ENCODE measurements at places on chromosomes 12 and 14.

DNA sequence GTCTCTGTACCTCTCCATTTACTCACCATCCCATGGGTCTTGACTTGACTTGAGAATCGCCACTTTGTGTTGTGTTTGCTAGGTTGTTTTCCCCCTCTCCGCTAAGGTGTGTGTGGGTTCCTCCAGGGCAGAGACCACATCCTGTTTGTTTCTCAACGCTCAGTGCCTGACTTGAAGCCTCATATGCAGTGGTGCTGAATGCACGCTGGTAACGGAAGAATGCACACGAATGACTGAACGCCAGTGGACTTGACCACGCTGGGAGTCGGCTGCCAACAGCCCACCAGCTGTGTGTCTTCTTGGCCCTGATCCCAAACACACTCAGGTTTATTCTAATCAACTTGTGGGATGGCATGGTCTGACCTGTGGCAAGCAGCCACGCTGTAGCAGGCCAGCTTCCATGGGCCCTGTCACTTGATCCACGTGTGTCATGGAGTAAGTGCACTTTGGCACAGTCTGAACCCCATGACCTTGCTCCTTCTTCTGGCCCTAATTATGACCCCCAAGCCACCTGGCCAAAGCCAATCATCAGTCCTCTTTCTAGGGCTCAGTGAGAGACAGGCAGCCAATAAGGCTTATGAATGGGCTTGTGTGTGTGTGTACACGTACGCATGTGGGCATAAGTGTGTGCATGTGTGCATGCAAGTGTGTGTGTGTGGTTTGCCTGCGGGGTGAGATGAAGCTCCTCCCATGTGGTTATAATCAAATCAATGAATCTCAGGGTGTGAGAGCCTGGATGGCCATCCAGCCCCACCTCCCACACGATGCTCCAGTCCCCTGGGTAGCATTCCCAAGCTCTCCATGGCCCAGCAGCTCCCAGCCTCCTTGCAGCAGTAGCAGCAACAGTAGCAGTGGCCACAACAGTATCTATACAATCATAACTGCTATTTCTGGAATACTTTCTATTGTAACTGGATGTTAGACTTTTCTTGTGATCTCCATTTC lies 6.4 kb upstream of the TC2N start:
- peak; percentile 22 for DNase-seq

GRCh38 chr12:124928912-124929530 lies 14.6 kb upstream of the UBC start:
- DNase-seq: no peak

GRCh38 chr14:49306152-49306751 lies 279.9 kb downstream of the RPS29 start:
- DNase-seq: no peak

DNA sequence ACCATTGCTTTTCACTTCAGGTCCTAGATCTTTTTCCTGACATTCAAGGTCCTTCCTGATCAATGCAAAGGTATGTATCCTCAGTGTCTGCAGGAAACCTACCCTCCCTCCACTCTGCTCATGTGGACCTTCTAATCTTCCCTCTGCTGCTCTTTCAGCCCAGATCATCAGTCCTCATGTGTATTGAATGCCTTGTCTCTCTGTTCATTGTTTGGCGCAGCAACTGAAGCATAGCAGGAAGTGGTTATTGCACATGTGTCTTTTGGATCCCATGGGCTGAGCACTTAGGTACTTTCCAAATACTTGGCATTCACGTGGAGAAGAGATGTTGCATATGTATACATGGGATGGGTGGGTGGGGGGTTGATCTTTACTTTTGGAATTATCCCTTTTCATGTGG lies 4.3 kb upstream of the NIN start:
- peak; percentile 4 for DNase-seq

DNA sequence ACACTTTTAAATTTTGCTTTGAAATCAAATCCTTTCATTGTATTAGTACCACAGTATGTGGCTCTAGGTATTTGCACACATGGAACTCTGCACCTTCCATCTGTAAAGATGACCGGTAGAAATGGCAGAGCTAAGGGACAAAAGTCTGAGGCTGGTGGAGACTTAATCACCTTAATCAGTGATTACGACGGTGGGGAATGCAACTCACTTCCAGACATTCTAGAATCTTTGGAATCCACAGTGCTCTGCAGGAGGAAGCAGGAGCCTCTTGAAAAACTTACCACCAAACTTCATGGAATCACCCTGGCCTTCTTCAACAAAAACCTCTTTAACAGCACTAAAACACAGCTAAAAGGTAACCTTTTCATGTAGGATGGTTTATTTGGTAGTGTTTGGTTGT lies 3.9 kb upstream of the DACT1 start:
- no peak for DNase-seq

DNA sequence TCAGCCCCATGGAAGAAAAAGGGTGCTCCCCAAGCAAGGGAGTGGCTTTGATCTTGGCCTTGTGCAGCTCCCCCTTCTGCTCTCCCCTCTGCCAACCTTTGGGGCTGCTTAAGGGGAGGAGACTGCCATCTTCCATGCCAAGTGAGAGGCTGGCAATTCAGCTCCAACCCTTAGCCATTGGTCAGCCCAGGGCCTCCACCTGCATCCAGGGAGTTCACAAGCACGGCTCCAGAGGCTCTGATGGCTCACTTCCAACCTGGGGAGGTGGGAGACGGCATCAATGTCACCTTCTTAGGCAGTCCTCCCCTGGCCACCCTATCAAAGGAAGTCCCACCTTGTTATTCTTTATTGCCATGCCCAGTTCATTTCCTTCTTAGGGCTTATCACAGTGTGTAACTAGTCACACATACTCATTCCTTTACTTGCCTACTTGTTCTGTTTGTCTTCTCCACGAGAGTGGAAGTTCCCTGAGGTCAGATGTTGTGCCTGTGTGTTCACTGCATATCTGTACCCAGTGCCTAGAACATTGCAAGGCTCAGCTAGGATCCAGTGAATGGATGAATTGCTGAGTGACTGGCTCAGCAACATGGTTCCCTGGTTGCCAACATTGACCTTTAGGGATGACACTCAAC lies 5.0 kb downstream of the HDAC7 start:
- no peak for DNase-seq
